RPMI8226 (cell line): ENCODE measurements at places on chromosomes 7 and 10.

DNA sequence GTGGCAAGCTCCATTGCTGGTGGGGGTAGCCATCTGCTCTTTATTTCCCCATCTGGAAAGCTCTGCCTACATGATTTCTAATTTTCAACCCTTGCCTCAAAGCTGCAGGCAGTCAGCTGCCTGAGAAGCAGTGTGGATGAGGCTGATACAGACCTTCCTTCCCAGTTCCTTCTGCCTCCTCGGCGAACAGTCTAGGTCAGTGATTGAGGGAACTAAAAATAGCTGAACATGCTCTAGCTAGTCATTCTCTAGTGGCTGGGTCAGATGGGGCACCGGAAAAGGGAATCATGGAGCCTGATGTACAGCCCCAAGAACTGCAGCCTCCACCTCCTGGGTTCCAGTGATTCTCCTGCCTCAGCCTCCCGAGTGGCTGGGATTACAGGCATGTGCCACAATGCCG is 48.7 kb downstream of the NAMPT start:
- no peak for DNase-seq

GRCh38 chr10:3887885-3888476 is 103.0 kb upstream of the KLF6 start:
- no peak for DNase-seq

- DNase-seq, result peak; percentile 73
These were observed 15.3 kb downstream of the KCNH2 start for GRCh38 chr7:150962553-150963399.

DNA sequence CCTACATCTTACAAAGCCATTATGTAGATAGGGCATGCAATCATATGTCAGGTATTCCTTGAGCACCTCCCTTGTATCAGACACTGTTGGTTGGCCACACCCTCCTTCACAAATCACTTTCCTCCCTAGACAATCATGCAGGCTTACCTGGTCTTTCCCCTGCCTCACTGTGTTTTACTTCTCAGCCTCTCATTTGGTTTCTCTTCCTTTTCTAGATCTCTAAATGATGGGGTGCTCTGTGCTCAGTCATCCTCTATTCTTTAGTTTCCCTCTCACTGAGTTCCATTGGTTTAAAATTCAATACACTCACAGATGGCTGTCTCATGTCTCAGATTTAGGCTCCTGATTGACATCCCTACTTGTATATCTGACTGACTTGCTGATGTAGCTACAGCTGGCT is 31.4 kb downstream of the ANK3 start:
- no peak for DNase-seq

DNA sequence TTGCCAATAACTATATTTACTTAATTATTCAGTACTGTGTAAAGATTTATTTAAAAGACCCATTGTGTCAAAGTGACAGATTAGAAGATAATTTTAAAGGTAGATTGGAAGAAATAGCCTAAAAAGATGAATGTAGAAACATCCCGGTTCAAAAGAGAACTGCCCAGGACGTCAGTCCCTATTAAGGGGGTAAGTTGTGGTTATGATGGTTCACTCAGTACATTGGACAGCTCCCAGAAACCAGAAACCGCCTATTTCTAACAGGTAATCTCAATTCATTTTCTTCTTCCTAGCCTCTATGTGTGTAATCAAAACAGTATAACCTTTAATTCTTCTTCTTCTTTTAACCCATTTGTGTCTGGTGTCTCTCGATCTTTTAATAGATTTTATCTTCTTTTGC is 1.5 kb upstream of the FERD3L start:
- DNase-seq, result peak; percentile 43

DNA sequence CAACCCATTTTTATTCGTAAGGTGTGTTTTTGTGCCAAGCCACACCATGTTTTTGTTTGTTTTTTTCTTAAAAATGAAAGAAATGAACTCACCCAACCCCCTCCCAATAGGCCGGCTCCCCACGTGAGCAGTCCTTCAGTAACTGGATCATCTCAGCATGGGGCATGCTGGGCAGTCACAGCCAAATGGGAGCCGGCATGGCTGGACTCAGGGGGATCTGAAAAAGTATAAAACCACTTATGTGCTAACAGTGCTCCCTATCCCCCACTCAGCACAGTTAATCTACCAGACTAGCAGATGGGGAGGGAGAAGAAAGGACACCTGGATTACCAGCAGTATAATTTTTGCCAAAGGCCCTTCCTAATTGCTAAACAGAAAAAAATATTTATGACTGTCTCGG is 39.3 kb downstream of the BAZ1B start:
- no peak for DNase-seq
